Skin of body (tissue), 3 donors: ENCODE measurements at places on chromosomes 4 and X. TPM values are rescaled to one million over a fixed set of nuclear protein-coding genes. Genes with fewer than 3 reads are reported as not detected.

The KDM5C gene
- 105 TPM for total RNA-seq

The CXCR3 gene
- total RNA-seq: 0.30 TPM

The SOD3 gene
- 15.2 TPM for total RNA-seq

The TRAPPC11 gene
- total RNA-seq: 58.2 TPM

The CT83 gene
- not detected for total RNA-seq

The ARSJ gene
- total RNA-seq: 11.6 TPM

The CENPE gene
- 14.0 TPM for total RNA-seq

DNA sequence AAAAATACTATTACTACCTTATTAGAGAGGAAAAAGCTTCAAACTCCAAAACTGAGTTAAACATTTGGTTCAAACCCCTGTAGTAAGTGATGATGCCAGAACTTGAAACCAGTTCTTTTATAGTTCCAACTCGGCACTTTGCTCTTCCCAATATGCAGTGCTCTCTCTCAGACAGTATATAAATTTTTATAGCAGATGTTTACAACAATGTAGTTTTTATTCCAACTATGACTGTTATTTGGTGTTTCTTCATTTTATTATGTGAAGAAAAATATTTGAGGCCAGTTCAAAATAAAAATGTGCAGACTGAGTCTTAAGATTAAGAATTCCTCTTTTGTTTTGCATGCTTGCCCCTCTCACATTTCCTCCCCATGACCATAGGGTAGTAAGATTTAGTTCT lies 2.9 kb upstream of the PPP4R3C start:
- peak; percentile 16 for DNase-seq

- no peak for DNase-seq
These were observed 15.0 kb upstream of the PRDM8 start for GRCh38 chr4:80182237-80182866.

GRCh38 chr4:158003212-158003611 lies 169.6 kb downstream of the GASK1B start:
- DNase-seq: no peak

- DNase-seq: no peak
These were observed 176.0 kb downstream of the SMARCA1 start for GRCh38 chrX:129347291-129347690.

- DNase-seq: no peak
These were observed 94.0 kb upstream of the HPF1 start for GRCh38 chr4:169851750-169852149.

- no peak for DNase-seq
These were observed 165.4 kb upstream of the MAD2L1 start for GRCh38 chr4:120232050-120232449.
